Activated T-helper 1 cell treated with anti-CD3 and anti-CD28 coated beads, Interleukin-12 subunit alpha, Interleukin-12 subunit beta, Interleukin-2, Interleukin-4 antibody, amounts not matched to agents 30 ng/mL and 10 ng/mL and 1 ng/mL, durations not matched to agents 14 hours and 24 hours and 36 hours (primary cell): ENCODE measurements at places on chromosomes 7 and 10.

- no peak for DNase-seq
Measured at GRCh38 chr7:76506081-76506440, 4.3 kb upstream of the UPK3B start.

DNA sequence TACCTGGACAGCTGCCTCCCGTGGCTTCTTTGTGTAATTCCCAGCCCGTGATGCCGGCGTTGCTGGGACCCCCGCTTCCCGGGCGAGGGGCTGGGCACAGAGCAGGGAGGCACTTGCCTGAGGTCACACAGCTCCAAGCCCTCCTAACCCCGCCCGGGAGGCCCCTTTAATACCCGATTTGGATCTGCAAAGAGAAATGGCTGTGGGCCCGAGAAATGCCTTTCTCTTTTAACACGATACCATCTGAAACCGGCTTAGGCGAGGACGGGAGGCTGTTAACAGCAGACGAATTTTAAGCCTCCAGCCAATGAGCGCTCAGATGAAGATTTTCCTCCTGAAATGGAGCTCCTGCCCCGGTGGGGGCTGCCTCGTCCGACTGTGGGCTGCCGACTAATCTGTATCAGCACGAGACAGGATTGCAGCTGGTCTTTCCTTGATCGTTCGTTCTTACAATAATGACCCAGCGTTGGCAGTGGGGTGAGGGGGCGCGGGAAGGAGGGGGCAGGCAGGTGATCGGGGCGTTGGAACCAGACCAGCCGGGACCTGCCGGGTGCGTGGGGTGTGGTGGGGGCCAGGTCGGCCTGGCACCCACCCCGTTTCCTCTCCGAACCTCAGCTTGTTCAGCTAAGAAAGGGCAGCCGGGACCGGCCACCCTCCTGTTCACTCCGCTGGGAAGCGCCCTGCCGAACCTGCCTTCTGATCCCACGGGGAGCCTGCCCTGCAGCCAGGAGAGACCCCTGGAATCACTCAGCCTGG, 36.2 kb upstream of the FOXL3 start:
- DNase-seq, result no peak

DNA sequence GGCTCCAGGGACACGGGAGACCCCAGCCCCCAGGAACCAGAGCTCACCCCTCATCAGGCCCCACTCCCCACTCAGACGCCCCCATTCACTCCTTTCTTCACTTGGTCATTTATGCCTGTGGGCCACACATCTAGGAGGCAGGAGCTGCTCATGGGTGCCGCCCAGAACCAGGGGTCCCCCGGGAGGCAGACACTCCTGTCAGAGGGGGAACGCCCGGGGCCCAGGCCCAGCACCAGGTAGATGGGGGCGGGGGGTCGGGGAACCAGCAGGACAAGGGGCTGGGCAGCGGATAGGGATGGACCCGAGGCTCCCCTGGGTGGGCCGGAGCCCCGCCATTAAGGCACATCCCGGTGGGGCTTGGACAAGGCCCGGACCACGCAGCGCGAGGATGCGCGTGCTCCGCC, 11.8 kb downstream of the CALY start:
- no peak for DNase-seq

- no peak for DNase-seq
Measured at GRCh38 chr7:129707910-129708499, 96.5 kb downstream of the NRF1 start.

GRCh38 chr7:133859871-133860450, 267.2 kb upstream of the LRGUK start:
- no peak for DNase-seq

- no peak for DNase-seq
Measured at GRCh38 chr7:25116621-25117020, 8.4 kb downstream of the CYCS start.

DNA sequence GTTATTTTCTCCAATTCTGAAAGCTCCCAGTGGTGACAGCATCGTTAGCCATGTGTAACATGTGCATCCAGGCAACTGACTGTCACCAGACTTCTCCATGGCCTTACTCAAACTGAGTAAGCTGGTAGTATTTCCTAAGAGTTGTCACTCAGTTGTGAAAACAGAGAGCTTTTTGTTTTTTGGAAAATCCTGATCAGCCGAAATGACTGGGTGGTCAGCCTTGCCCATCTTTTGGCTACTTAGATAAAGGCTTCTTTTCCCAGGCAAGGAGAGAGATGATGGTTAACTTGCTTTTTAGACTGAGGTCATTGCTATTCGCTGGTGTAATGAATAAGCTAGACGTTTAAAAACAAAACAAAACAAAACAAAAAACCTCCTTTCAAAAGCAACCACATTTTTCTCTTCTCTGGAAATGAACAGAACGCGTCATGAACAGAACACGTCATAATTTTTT, 159.5 kb upstream of the KLF14 start:
- DNase-seq, result no peak

- DNase-seq, result no peak
Measured at GRCh38 chr7:85021101-85021704, 165.7 kb downstream of the SEMA3D start.

GRCh38 chr7:68509603-68510002, 1088.7 kb upstream of the AUTS2 start:
- DNase-seq, result no peak

GRCh38 chr7:87154166-87154565, 1.9 kb downstream of the DMTF1 start:
- no peak for DNase-seq

- DNase-seq, result no peak
Measured at GRCh38 chr7:19026888-19027287, 90.5 kb downstream of the TWIST1 start.

- DNase-seq, result no peak
Measured at GRCh38 chr10:28494420-28494819, 38.5 kb upstream of the WAC start.

- no peak for DNase-seq
Measured at GRCh38 chr10:21508706-21509331, 16.7 kb downstream of the SKIDA1 start.

DNA sequence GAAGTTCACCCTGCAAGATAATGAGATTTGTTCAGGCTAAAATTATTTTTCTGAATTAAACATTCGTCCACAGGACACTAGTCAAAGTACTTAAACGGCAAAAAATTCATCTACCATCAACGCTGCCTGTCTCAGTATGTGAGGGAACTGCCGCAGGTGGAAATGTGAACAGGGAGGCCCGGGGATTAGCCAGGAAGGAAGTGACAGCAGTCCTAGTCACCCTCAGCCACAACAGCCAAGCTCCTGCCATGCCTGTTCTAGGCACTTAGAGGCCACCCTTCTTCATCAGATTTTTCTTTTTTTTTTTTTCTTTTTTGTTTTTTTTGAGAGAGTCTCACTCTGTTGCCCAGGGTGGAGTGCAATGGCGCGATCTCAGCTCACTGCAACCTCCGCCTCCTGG, 9.4 kb downstream of the NUDT5 start:
- no peak for DNase-seq

DNA sequence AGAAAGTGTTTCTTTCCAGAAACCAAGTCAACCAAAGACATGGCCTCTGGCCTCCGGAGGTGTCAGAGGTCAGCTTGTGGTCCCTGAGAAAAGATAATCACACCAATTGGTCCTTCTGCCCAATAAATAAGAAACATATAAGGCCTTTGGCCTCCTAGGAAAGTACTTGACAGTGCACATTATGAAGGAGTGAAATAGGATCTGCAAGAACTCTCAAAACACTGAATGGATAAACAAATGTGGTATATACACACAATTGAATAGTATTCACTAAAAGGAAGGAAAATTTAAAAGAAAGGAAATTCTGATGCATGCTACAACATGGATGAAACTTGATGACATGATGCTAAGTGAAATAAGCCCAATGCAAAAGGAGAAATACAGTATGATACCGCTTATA, 35.4 kb upstream of the NRF1 start:
- no peak for DNase-seq

- no peak for DNase-seq
Measured at GRCh38 chr10:80144067-80144695, 11.7 kb downstream of the PLAC9 start.

DNA sequence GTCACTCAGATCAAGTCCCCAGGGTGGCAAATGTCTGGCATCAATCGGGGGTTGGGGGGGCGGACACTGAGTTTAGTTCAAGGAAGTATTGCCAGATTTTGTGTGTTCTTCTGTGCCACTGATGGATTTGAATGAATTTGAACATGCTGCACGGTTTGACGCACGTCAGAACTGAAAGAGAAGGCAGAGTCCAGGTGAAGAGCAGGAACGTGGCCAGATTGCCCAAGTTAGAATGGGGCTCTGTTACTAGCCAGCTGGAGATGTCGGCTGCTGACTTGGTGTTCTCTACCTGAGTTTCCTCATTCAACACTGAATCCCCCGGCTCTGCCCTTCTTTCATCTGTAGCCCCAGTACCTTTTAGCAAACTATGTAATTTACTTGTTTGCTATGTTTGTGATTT, 180.2 kb downstream of the PRKCQ start:
- no peak for DNase-seq

- no peak for DNase-seq
Measured at GRCh38 chr10:106571192-106571946, 593.1 kb downstream of the SORCS1 start.

GRCh38 chr7:105906695-105907094, 30.3 kb upstream of the ATXN7L1 start:
- DNase-seq, result no peak

GRCh38 chr7:111992601-111993000, 213.6 kb downstream of the DOCK4 start:
- no peak for DNase-seq

DNA sequence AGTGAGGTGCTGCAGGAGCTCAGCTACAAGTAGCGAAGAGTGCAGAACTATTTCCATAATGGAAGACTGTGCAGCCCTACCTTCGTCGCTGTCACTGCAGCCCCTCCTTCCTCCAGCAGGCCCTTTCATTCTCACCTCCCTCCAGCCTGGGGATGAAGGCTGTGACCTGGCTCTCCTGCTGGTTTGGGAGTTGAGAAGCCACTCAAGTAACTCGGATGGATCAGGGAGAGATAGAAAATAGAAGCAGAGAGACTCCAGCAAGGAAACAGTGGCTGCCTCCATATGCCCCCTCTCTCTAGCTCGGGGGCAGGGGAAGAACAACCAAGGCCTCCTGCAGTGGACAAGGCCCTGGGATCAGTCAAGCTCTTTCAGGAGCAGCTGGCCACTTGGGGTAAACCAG, 37.4 kb upstream of the NPFFR1 start:
- DNase-seq, result no peak

DNA sequence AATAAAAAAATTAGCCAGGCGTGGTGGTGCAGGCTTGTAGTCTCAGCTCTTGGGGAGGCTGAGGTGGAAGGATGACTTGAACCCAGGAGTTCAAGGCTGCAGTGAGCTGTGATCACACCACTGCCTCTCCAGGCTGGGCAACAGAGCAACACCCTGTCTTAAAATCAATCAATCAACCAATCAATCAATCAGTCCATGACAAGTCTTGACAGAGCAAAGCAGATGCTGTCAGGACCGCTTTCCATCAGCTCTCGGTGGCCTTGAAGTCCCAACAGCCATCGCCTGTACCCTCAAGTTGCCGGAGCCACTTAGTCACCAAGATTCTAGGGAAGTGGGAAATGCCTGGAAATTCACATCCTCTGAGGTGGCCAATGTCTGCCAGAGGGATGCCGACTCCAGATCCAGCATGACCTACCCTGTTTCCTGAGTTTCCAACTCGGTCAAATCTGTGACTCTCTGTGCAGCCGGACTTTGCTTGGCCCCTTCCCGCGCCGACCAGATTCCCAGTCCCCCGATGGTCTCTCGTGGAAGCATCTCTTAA, 871 bp upstream of the CCL24 start:
- DNase-seq, result no peak

GRCh38 chr10:42997151-42997848, 79.6 kb upstream of the RET start:
- DNase-seq, result no peak

DNA sequence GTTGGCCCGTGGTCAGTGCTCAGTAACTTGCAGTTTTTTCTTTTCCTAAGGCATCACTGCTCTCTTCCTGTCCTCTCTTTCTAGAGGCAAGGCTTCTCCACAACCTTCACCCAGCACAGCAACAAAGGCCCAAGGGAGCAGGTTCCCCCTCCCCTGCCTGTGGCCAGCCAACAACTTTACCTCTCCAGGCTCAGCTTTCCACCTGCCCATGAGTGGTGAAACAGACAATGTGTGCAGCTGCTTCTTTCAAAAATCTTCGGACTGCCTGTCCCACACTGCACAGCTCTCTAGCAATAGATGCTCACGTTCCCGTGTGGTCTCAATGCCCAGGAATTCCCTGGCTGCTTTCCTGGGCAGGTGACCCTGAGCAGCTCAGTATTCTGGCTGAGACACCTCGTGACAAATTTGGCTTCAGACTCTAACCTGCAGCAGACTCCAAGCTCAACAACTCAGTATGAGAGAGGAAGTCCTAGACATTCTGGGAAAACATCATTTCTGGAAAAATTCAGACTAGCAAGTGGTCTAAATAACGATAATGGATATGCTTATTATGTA, 28.9 kb upstream of the TMEM72 start:
- no peak for DNase-seq

- DNase-seq, result no peak
Measured at GRCh38 chr7:134197345-134197744, 70.2 kb downstream of the LRGUK start.

DNA sequence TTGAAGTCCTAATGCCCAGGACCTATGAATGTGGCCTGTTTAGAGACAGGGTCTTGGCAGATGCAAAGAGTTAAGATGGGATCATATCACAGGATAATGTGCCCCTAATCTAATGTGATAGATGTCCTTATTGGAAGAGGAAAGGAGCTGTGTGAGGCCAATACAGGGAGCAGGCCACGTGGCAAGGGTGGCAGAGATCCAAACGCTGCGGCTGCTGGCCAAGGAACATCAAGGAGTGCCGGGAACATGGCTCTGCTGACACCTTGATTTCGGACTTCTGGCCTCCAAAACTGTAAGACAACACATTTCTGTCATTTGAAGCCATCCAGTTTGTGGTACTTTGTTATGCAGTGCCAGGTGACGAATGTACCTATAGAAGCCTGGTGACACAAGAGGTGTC, 37.7 kb upstream of the EZH2 start:
- DNase-seq, result no peak

GRCh38 chr10:88805361-88805760, 2.8 kb downstream of the LIPM start:
- DNase-seq, result no peak

DNA sequence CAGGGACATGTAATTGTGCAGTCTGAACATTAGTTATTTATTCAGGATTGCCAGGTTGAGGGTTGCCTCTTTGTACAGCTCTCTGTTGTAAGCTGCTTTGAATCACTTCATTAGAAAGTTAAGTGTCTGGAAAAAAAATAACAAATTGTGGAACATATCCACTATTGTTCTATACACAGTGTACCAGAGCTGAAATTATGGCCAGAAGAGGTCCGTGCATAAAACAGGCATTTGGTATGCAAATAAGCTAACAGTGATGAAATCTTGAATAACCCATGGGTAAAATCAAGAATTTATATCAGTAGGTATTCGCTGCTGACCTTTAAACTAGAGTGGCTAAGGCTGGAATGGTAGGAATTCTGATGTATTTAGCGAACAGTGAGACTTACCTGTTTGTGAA, 152.1 kb downstream of the LHFPL3 start:
- no peak for DNase-seq

- no peak for DNase-seq
Measured at GRCh38 chr10:102611514-102612087, 32.7 kb upstream of the TRIM8 start.
